ENCODE measurements at places on chromosomes 7 and 10. TPM values are rescaled to one million over a fixed set of nuclear protein-coding genes. Genes with fewer than 3 reads are reported as not detected.

Gene PRLHR
- total RNA-seq: not detected

Gene GTF2IRD1
- 8.6 TPM for total RNA-seq

GRCh38 chr7:148809856-148810255 lies 74.2 kb downstream of the EZH2 start:
- no peak overlapping the region for H3K4me3 ChIP-seq
- no peaks in the 10 kb centered on the region for H3K4me1 ChIP-seq
- H3K27me3 ChIP-seq: no peaks in the 10 kb centered on the region
- DNase-seq: no peak

DNA sequence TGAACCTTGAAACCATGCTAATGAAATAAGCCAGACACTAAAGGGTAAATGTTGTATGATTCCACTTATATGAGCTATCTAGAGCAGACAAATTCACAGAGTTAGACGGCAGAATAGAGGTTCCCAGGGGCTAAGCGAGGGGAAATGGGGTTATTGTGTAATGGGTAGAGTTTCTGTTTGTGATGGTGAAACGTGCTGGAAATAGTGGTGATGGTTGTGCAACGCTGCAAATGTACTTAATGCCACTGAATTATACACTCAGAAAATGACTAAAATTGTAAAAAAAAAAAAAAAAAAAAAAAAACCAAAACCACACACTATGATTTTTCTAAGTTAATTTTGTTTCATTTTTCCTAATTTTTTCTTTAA lies 30.0 kb downstream of the SFXN4 start:
- H3K36me3 ChIP-seq: peaks cover 30% of the 10 kb centered on the region
- peaks cover 30% of the 10 kb centered on the region for H3K4me1 ChIP-seq
- no peak overlapping the region for H3K4me3 ChIP-seq
